Fibroblast of lung (primary cell): ENCODE measurements at places on chromosomes 7 and 10. TPM values are rescaled to one million over a fixed set of nuclear protein-coding genes. Genes with fewer than 3 reads are reported as not detected.

Gene RELN
- total RNA-seq, result 0.33 and 1.8 TPM in 2 replicates

Gene WIPF3
- total RNA-seq, result under 0.01 and 0.33 TPM in 2 replicates

Gene RTKN2
- total RNA-seq, result 0.51 and 1.2 TPM in 2 replicates

Gene GRB10
- total RNA-seq, result 40.8 and 64.1 TPM in 2 replicates

Gene ANKRD61
- total RNA-seq, result 0.17 and 0.26 TPM in 2 replicates

Gene FAM237B
- total RNA-seq, result under 0.01 TPM in 1 of 2 replicates, not detected in the other

Gene PCDH15
- under 0.01 and 0.26 TPM in 2 replicates for total RNA-seq

Gene COL17A1
- total RNA-seq, result under 0.01 TPM in 1 of 2 replicates, not detected in the other

Gene ALOX5
- not detected in 2 replicates for total RNA-seq

Gene PDZD7
- 1.3 TPM in 2 replicates for total RNA-seq

Gene ARF5
- 105 and 113 TPM in 2 replicates for total RNA-seq

Gene PARP12
- total RNA-seq, result 23.9 and 24.9 TPM in 2 replicates

Gene CYP2E1
- total RNA-seq, result 0.26 and 0.50 TPM in 2 replicates

Gene MMP21
- total RNA-seq, result 0.17 and 0.26 TPM in 2 replicates

Gene CAV1
- 174 and 461 TPM in 2 replicates for total RNA-seq

Gene ITPRID1
- total RNA-seq, result not detected in 2 replicates

Gene CCZ1
- 35.7 and 41.8 TPM in 2 replicates for total RNA-seq

Gene LRMDA
- 1.0 and 2.0 TPM in 2 replicates for total RNA-seq

Gene CCL24
- not detected in 2 replicates for total RNA-seq

Gene GRID2IP
- total RNA-seq, result not detected in 2 replicates

Gene PLAC9
- total RNA-seq, result 15.7 and 16.7 TPM in 2 replicates

Gene OR9A2
- not detected in 2 replicates for total RNA-seq

Gene GIMAP4
- not detected in 2 replicates for total RNA-seq

Gene CPSF4
- total RNA-seq, result 38.0 and 44.9 TPM in 2 replicates

Gene LRRC18
- under 0.01 and 0.66 TPM in 2 replicates for total RNA-seq

Gene OAT
- 125 and 147 TPM in 2 replicates for total RNA-seq

Gene PDK4
- 2.8 and 3.1 TPM in 2 replicates for total RNA-seq

Gene HOXA2
- total RNA-seq, result 1.0 and 1.3 TPM in 2 replicates

Gene NUTM2B
- total RNA-seq, result 0.33 and 0.51 TPM in 2 replicates

Gene ABCB1
- 0.77 and 4.8 TPM in 2 replicates for total RNA-seq

Gene PLPP4
- total RNA-seq, result 0.26 and 1.2 TPM in 2 replicates

Gene TAS2R5
- total RNA-seq, result 1.0 and 1.3 TPM in 2 replicates

Gene SPAG6
- under 0.01 TPM in 1 of 2 replicates, not detected in the other for total RNA-seq

Gene LMOD2
- total RNA-seq, result not detected in 2 replicates

Gene IMPDH1
- 42.9 and 56.5 TPM in 2 replicates for total RNA-seq
